ENCODE measurements at places on chromosomes 3 and 15.
A peak's percentile ranks its signal among the peaks of the same experiment; 100 is the strongest.

- peak; percentile 23 for DNase-seq
These were observed 87.0 kb downstream of the FILIP1L start for GRCh38 chr3:100027321-100027720.

DNA sequence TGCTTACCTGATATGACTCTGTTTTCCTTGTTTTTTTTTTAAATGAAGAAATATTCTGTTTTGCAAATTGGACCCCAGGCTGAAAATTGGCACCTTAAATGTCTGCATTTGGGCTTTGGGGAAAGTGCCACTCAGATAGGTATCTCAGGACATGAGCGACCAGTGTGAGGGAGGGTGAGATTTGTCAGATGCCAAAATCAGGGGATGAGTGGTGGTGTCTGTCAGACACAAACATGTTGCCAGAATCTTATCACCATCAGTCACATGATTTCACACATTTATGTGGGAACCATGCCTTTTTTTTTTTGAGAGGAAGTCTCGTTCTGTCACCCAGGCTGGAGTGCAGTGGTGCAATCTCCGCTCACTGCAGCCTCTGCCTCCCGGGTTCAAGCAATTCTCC, 75.6 kb upstream of the OSBPL11 start:
- DNase-seq = no peak

- peak; percentile 78 for DNase-seq
These were observed 7.5 kb downstream of the HDGFL3 start for GRCh38 chr15:83200162-83200561.

- DNase-seq = no peak
These were observed 45.7 kb upstream of the MCTP2 start for GRCh38 chr15:94185547-94186236.

GRCh38 chr3:9638155-9638554, 11.2 kb upstream of the MTMR14 start:
- DNase-seq = no peak

DNA sequence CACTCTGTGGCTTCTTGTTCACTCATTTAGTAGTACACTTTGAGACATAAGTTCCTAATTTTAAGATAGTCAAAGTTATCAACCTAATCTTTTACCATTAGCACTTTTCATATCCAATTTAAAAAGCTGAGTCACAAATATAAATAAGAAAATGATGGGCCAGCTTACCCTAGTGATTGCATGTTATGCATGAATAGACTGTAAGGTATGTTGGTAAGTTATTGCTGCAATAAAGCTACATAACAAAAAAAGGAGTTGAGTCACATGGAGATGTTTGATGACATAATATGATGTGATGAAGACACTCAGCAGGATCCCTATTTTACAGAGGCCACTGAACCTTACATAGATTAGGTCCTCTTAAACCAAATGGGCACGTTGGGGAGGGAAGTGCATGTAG, 161.3 kb downstream of the OCA2 start:
- no peak for DNase-seq

DNA sequence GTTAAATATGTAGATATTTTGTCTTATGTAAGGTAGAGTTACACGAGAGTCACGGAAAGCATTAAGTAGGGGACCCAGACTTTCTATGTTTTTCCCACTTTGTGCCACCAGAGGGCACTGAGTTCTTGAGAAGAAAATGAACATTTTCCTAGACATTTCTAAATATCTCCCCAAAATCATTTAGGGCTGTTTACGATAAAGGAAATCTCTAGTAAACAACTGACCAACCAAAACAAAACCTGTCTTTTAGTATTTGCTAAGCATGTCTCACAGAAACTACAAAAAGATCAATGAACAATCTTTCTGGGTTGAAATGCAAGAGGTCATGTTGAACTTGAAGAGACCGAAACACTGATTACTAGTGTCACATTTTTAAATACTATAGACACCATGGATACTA, 16.1 kb downstream of the POU1F1 start:
- DNase-seq = peak; percentile 51

DNA sequence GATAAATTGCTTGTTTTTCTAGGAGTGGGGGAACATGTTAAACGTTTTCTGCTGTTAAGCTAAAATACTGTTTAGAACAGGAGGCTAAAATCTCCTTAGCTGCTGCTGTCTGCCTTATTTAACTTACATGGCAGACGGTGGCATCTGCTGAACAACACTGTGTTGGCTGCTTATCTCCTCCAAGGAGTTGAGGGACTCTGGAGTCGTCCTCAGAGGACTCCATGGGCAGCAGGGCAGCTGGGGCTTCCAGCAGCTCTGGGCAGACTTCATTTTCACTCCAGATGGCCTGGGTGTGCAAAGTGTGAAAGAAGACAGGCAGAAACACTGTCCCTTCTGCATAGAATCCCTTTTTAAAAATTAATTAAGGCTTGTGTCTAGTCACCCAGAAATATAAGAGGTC, 52.9 kb upstream of the NUDT16 start:
- DNase-seq = no peak

GRCh38 chr3:34261001-34261385, 462.6 kb downstream of the PDCD6IP start:
- no peak for DNase-seq

GRCh38 chr3:14391033-14391432, 11.4 kb upstream of the SLC6A6 start:
- peak; percentile 86 for DNase-seq
